IMR-90 (cell line): ENCODE measurements at places on chromosomes 16 and 17.
A peak's percentile ranks its signal among the peaks of the same experiment; 100 is the strongest.

GRCh38 chr17:6492892-6493674 is 48.8 kb downstream of the PIMREG start:
- DNase-seq, result no peak

- DNase-seq, result peak; percentile 79
These were observed 34.1 kb upstream of the ABCA6 start for GRCh38 chr17:69175625-69176456.

- DNase-seq, result no peak
These were observed 44.3 kb upstream of the PSMD7 start for GRCh38 chr16:74252329-74252728.

- no peak for DNase-seq
These were observed 99.4 kb upstream of the MYOCD start for GRCh38 chr17:12566291-12566690.

DNA sequence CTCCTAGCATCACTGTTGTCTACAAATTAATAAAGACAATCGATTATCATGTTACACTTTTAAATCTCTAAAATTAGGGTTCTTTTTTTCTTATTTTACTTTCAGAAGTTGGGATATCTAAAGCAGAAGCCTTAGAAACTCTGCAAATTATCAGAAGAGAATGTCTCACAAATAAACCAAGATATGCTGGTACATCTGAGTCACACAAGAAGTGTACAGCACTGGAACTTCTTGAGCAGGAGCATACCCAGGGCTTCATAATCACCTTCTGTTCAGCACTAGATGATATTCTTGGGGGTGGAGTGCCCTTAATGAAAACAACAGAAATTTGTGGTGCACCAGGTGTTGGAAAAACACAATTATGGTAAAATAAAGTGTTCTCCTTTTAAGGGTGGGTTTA is 2.4 kb downstream of the RAD51C start:
- no peak for DNase-seq

- DNase-seq, result peak; percentile 70
These were observed 47.7 kb downstream of the TUBD1 start for GRCh38 chr17:59844884-59845594.

- DNase-seq, result no peak
These were observed 143.8 kb downstream of the C16orf95 start for GRCh38 chr16:87173294-87173893.

DNA sequence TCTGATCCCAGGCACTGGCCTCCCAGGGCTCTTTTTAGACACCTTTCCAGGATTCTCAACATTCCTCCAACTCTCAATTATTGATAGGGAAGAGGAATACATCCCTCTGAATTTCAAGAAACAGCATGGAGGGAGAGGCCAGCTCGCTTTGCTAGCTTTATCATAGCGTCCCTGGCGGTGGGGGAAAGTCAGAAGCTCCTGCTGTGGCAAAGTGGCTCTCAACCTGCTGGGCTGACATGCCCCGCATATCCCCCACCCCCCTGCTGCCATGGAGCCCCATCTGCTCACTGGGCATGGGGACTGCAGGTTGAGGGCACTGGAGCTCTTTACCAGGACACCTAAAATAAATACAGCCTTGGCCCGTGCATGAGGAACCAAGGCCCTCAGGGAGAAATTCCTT is 140.3 kb downstream of the SLC39A11 start:
- no peak for DNase-seq
